ENCODE measurements at places on chromosomes 4 and X. TPM values are rescaled to one million over a fixed set of nuclear protein-coding genes. Genes with fewer than 3 reads are reported as not detected.

GRCh38 chr4:100576570-100576969 is 58.7 kb upstream of the EMCN start:
- no peaks in the 10 kb centered on the region for H3K27me3 ChIP-seq
- no peak for DNase-seq
- H3K4me3 ChIP-seq: no peak overlapping the region
- H3K4me1 ChIP-seq: no peaks in the 10 kb centered on the region
- H3K27ac ChIP-seq: no peak overlapping the region

- H3K27me3 ChIP-seq: no peaks in the 10 kb centered on the region
- no peak overlapping the region for H3K4me3 ChIP-seq
- no peak overlapping the region for H3K27ac ChIP-seq
- H3K4me1 ChIP-seq: no peaks in the 10 kb centered on the region
Measured at GRCh38 chr4:103498161-103499070, 221.4 kb downstream of the TACR3 start.

- peak overlapping the region; percentile 62 for H3K27ac ChIP-seq
- DNase-seq: no peak
- H3K27me3 ChIP-seq: no peaks in the 10 kb centered on the region
- H3K36me3 ChIP-seq: no peaks in the 10 kb centered on the region
- no peak overlapping the region for H3K4me3 ChIP-seq
Measured at GRCh38 chrX:19875050-19875431, 12.4 kb downstream of the SH3KBP1 start.

DNA sequence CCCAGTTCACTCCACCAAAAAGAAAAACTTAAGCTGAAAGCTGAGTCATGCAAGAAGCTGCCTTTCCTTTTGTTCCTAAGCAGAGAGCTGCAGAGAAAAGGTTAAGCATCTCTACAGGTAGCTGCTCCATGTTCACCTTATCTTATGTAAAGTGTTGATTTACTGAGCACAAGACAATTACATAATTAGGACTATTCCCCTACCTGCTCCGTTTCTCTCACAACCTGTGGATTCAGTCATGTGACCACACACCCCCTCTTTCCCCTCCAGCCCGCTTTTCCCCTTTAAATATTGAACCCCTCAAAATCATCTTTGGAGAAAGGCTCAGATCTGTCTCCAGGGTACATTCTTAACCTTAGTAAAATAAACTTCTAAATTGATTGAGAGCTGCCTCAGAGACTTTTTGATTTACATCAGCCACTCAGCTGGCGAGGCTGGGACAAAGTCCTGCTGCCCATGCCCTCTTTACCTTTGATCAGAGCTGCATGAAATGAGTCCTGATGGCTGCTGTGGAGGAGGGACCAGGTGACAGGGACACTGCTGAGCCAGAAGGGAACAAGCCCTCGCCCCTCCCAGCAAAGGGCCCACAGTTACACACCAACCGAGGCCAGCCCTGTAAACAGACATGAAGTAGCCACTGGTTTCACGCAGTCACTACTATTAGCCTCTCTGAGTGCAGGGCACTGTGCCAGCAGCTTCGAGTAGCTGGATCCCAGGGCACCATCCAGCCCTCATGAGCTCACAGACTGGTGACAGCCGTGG is 53.9 kb upstream of the C4orf50 start:
- H3K4me3 ChIP-seq: no peak overlapping the region
- H3K27ac ChIP-seq: no peak overlapping the region
- peaks cover 29% of the 10 kb centered on the region for H3K27me3 ChIP-seq
- H3K36me3 ChIP-seq: no peaks in the 10 kb centered on the region
- no peak for DNase-seq
- no peaks in the 10 kb centered on the region for H3K4me1 ChIP-seq

GRCh38 chr4:29304595-29304994 is 1415.6 kb upstream of the PCDH7 start:
- H3K4me3 ChIP-seq: no peak overlapping the region
- no peaks in the 10 kb centered on the region for H3K27me3 ChIP-seq
- H3K4me1 ChIP-seq: no peaks in the 10 kb centered on the region

The MAGEE1 gene
- 3.4 TPM for total RNA-seq

Measured in spleen (tissue), 13 donors.